ENCODE measurements at places on chromosomes 5 and 9.

DNA sequence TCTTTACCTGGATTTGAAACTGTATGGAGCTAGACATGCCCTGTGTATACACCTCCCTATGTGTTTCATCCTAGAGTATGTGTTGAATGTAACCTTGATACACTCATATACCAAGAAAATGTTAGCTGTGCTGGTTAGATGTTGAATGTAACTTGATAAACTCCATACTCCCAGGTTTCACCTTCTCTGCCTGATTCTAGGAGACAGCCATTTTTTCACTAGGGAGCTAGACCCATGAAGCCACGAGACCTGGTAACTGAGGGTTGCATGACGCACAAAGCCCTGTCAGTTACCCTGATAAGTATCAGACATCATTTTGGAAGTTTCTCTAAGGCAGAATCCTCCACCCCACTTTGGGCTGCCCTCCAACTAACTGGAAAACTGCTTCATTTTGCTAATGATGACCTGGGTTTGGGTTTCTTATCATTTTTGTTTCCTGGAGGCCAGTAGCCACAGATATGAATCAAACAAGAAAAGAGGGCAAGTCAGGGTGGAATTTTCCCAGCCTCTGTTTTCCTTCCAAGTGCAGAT lies 478.5 kb upstream of the KIF2A start:
- no peak for DNase-seq

DNA sequence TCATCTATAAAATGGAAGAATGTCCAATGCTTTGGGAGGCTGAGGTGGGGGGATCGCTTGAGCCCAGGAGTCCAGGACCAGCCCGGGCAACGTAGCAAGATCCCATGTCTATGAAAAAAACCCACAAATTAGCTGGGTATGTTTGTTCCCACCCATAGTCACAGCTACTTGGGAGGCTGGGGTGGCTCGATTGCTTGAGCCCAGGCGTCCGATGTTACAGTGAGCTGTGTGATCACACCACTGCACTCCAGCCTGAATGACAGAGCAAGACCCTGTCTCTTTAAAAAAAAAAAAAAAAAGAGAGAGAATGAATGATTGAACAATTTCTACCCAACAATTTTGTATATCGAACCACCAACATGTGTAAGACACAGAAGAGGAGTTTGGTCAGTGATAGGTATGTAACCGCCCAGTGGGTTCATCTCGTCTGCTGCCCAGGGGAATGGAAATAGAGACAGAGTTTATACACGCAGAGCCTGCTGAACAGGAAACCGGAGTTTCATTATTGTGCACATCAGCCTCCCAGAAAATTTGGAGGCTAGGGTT lies 26.2 kb upstream of the ERGIC1 start:
- no peak for DNase-seq

DNA sequence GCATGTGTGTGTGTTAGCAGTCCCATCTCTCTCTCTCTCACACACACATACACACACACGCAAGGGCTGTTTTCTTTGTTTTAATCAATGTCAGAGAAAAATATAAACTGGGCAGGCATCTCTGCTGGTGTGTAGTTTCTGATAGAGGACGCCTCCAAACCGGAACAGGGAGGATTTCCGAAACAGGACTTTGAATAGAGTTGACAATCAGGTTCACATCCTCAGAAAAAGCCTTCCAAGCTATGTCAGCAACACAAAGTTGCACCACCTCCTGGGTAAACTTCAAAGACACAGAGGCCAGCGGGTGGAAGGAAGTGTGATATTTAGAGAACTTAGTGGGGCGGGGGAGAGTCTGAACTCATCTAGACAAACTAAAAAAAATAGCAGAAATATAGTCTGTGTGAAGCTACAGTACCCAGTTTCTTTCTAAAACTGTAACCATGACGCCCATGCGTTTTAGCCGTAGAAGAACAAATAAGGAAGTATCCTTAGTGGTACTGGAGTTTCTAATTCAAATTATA lies 1.2 kb downstream of the ST8SIA4 start:
- DNase-seq = peak; percentile 32

GRCh38 chr9:111630964-111631213 lies 245 bp upstream of the DNAJC25 start:
- DNase-seq = no peak

GRCh38 chr9:77547106-77547730 lies 100.9 kb downstream of the GNA14 start:
- DNase-seq = no peak

- no peak for DNase-seq
These were observed 319.5 kb upstream of the MSX2 start for GRCh38 chr5:174404848-174405247.

Measured in NK-92 treated with Interleukin-12 subunit alpha and Interleukin-12 subunit beta, amount 100 ng/mL, for 24 hours (cell line).